Lung microvascular endothelial cell (primary cell): ENCODE measurements at places on chromosomes 6 and 20. TPM values are rescaled to one million over a fixed set of nuclear protein-coding genes. Genes with fewer than 3 reads are reported as not detected.

GRCh38 chr6:21594416-21595281 lies 1.1 kb downstream of the SOX4 start:
- peak; percentile 65 for DNase-seq

GRCh38 chr20:53403029-53403428 lies 190.6 kb downstream of the ZNF217 start:
- no peak for DNase-seq

DNA sequence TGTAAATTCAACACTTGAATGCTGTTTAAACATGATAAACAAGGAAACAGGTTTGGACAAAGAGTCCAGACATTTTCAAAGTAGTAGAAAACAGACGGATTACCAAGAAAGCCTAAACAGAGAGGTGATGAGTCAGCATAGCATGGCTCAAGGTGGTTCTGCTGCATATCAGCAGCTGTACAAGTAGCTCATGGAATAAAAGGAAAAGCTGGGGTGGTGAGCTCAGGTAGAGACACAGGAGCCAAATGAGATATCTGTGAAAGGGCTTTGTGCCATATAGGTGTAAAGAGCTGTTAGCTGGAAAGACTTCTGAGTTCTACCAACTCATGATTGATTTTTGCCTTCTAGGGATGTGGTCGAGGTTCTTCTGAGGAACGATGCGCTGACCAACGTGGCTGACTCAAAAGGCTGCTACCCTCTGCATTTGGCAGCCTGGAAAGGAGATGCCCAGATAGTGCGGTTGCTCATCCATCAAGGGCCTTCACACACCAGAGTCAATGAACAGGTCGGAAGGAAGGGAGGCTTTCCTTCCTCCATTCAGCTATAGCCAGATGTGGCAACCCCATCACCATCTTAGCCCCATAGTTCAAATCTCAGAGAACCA lies 80.7 kb downstream of the ANKS1A start:
- no peak for DNase-seq

The TBC1D7 gene
- 12.5 and 14.6 TPM in 2 replicates for total RNA-seq

GRCh38 chr20:43237651-43238168 lies 48.0 kb upstream of the PTPRT start:
- DNase-seq = no peak

DNA sequence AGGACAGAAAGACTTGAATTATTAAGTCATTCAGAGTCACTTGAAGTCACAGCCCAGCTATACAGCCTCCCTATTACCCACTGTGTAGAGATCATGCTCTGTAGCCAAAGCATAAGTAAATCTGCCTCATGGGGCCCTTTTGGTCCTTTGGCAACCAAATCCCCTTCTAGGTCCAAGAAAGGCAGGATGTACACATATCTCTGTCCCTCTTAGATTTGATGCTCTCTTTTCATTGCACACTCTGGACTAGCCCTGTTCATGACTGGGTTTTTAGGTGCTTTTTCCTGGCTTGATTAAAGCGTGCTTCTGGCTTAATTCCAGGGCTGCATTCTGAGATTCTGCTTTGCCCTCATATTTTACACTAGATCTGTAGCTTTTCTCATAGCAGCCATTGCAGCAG lies 296.8 kb downstream of the TENT5A start:
- no peak for DNase-seq

GRCh38 chr20:10132387-10132786 lies 86.2 kb upstream of the SNAP25 start:
- no peak for DNase-seq

The RIN2 gene
- total RNA-seq = 71.4 and 80.2 TPM in 2 replicates

DNA sequence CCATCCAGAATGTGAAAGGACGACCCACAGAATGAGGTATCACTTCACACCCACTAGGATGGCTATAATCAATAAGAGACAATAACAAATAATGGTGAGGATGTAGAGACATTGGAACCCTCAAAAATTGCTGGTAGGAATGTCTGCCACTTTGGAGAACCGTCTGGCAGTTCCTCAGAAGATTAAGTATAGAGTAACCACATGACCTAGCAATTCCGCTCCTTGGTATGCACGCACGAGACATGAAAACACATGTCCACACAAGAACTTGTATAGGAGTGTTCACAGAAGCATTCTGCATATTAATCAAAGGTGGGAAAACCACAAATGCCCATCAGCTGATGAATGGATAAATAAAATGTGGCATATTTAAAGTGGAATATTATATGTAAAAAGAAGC lies 100.6 kb downstream of the IRF4 start:
- DNase-seq = no peak

- DNase-seq = peak; percentile 33
Observed at GRCh38 chr6:154370545-154370944, 13.9 kb upstream of the IPCEF1 start.

The UST gene
- total RNA-seq = under 0.01 TPM in 2 replicates

- peak; percentile 76 for DNase-seq
Observed at GRCh38 chr20:45322952-45323383, 14.9 kb upstream of the MATN4 start.

DNA sequence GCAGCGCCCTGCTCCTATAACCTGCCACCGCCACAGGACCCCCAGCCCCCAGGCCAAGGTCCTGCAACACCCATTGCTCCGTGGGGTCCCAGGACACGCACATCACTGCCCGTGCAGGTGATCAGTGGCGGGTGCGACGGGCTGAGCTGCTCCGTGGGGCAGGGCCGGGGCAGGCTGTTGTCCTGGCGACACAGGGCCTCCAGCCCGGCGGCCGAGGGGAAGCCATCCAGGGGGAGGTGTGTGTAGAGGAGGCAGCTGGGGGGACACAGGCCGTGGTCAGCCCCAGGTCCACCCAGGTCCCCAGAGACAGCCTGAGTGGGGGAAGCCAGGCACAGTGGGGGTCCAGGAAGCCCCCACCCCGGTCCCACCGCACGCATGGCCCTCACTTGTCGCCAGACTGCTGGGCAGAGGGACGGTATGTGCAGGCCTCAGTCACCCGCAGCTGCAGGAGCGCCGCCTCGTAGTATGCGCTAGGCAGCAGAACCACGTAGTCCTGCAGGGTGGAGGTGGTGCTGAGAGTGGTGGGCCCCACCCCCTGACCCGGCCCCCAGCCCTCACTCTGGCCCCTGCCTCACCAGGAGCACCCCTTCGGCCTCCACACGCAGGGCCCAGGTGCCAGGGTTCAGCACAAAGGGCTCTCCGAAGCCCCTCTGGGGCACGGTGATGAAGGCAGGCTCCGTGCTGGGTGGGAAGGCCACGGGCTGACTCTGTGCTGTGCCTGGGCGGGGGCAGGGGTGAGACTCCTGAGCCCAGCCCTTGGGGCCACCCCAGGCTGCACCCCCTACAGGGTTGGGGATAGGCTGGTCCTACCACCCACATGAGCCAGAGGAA lies 30.4 kb downstream of the ADRM1 start:
- DNase-seq = no peak

The ZKSCAN8 gene
- 8.5 and 12.3 TPM in 2 replicates for total RNA-seq

GRCh38 chr6:130120731-130121130 lies 102.0 kb downstream of the SAMD3 start:
- no peak for DNase-seq

The SNAP91 gene
- 0.22 and 0.40 TPM in 2 replicates for total RNA-seq
